Fibroblast of the conjunctiva (primary cell): ENCODE measurements at places on chromosomes 3 and 15.

- no peak for DNase-seq
These were observed 239.9 kb upstream of the TTC14 start for GRCh38 chr3:180362081-180362480.

- DNase-seq: peak; percentile 60
These were observed 646 bp upstream of the SLC35G2 start for GRCh38 chr3:136818191-136818768.

- no peak for DNase-seq
These were observed 6.9 kb upstream of the CA12 start for GRCh38 chr15:63388511-63388910.

- DNase-seq: no peak
These were observed 334.8 kb downstream of the NAALADL2 start for GRCh38 chr3:175193815-175194518.

DNA sequence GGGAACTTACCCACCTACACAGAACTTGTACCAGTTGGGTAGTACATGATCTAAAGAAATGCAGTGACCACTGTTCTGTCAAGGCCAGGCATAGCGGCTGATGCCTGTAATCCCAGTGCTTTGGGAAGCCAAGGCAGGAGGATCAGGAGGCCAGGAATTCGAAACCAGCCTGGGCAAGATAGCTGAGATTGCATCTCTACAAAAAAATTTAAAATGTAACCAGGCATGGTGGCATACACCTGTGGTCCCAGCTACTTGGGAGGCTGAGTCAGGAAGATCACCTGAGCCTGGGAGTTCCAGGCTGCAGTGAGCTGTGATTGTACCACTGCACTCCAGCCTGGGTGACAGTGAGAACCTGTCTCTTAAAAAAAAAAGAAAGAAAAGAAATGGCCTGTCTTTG is 321.0 kb downstream of the FEZF2 start:
- DNase-seq: no peak

- DNase-seq: no peak
These were observed 115.2 kb downstream of the DCLK3 start for GRCh38 chr3:36649125-36649524.

- DNase-seq: no peak
These were observed 3.5 kb upstream of the KLF15 start for GRCh38 chr3:126360714-126361060.

DNA sequence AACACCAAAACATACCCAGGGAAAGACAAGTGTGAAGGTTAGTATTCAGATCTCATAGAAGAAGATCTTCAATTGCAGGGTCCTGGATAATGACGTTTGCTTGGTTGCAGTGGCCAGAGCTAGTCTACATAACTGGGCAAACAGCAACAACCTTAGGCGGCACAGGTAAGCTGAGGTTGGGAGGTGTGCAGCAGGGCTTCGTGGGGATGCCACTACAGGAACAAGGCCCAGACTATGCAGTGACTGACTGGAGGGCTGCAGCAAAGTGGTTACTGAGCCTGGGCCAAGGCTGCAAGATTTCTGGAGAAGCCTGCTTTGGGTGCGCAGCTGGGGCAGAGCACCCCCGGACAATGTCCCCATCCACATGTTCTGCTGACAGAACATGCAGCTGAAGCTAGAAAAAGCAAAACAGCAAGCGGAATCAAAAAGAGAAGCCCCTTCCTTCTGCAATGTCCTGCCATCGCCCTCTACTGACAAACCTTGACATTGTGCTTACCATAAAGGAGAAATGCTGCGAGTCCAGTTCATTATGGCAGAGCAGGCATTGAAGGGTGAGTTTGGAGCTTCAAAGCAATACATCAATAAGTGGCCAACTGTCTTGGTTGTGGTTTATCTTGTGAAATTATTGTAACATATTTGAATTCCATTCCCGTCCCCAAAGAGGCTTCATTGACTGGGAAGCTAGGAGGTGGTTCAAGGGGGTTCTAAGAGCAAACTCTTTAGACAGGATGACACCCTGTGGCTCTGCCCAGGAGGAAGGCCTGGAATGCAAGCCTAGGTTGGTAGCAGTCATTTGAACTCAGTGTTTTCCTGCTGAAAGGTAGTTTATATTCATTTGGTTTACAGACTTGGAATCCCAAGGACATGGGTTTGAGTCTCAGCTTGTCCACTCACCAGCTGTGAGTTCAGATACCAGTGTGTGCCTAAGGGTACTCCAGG is 217.0 kb downstream of the PDCD6IP start:
- DNase-seq: no peak

DNA sequence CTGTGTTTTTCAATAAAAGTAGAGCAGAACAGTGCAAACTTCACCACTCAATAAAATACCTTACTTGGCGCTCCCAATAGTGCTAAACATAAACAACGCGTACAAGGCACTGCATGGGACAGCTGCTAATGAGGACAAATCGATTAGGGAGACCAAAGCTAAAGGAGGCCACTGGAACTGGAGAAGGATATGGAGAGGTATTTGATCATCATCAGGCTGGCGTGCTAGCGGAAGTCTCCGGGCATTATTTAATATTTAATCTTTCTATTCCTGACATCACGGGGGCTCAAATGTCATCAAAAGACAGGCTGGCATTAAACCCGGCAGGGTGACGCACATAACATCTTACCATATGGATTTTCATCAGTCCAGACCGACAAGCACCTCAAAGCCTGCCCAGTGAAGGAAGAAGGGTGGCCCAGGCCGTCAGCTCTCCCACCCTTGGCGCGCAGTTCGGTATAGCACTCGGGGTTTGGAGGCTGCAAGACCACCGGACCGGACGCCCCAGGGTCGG is 604 bp downstream of the CCPG1 start:
- peak; percentile 12 for DNase-seq

DNA sequence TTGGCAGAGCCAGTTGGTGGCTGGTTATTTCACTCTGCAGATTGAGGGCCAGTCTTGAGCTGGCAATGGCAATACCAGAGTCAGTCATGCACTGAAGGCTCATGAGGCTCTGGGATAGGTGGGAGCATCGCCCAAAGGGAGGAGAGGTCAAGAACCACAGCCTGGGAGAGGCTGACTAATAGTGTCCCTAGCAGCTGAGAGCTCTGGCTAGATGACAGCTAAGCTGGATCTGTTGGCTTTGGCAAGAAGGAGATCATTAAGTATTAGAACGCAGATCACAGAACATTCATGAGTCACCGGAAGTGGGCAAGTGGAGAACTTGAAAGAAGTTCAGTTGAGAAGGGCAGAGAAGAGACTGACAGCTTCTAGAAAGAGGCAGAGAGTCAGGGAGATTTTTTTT is 521.1 kb downstream of the NR2F2 start:
- peak; percentile 37 for DNase-seq

- no peak for DNase-seq
These were observed 42.7 kb upstream of the B3GNT5 start for GRCh38 chr3:183210341-183210740.

GRCh38 chr3:126485176-126485897 is 9.6 kb upstream of the ZXDC start:
- no peak for DNase-seq

DNA sequence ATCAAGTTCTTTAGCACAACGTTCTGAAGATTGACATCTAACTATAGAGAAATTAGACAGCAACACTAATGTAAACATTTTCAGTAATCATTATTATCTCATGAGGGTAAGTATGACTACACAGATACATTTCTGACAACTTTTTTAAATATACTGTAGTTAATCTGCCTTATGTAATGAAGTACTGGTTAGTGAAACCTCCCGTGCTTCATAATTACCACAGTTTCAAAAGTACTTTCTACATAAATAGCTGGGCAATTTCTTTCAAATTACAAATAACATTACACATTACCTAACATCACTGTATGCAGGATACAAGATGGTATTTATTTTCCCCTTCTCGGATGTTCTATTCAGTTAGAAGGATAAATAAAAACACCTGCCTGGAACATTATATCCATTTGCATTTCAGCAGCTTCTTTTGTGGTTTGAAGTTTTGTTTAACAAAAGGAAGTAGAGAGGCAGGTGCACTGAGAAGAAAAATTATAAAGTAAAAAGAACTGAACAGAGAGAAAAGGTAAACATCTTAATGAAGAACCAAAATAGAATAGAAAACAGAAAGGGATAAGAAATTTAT is 1241.5 kb upstream of the GBE1 start:
- DNase-seq: no peak

GRCh38 chr3:33419948-33420347 is 20.3 kb downstream of the UBP1 start:
- DNase-seq: no peak

DNA sequence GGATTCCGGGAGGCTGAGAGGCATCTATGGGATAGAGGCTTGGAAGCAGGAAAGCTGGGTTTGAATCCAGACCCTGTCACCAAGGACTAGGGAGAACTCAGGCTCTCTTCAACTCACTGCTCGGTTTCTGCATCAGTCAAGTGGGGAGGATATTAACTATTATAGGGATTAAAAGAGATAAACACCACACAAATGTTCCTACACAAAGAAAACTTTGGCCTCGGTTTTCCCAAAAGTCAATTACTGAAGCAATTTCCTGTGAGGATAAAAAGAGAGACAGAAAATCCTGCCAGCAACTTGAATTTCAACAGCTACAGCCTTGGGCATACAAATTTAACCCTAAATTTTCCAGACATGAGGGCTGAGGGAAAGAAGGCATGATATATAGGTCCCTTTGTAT is 36.0 kb downstream of the ITGB5 start:
- no peak for DNase-seq

DNA sequence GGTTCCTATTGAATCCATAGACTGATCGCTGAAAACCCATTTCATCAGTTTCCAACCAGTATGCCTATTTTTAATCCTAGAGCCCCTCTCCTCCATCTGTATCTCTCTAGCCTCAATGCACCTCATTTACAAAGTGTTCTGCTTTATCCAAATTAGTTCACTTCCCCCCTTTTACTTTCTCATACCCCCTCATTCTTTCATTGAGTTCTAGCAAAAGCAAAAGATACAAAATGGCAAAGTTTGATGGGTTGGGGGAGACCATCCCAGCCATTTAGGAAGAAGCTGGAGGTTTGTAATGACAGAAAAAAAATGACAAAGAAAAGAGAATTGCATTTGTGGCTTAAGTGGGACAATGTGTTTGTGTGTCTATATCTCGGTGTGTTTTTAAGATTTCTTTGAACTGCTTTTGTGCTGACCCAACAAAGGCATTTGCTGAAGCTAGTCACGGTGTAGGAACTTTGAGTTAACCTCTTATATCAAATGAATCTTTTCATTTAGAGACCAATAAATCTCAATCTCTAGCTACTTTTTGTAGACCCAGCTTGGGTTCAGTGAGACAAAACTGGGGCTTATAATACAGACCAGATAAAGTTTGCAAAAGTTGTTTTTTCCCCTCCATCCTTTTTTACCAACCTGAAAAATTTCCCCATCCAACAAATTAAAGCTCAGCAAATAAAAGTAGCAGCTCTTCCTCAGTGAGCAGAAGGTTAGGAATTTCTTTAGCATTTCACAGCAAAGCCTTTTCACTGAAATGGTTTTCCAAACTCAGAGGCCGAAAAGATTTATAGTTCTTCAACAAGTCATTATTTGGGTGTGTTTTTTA is 18.7 kb downstream of the NR2F2 start:
- no peak for DNase-seq
